Stimulated activated CD4-positive, alpha-beta T cell treated with anti-CD3 and anti-CD28 coated beads, Interleukin-1b, Interleukin-23, amount 100 ng/mL, for 4 hours (primary cell): ENCODE measurements at places on chromosomes 5 and 9.

- no peak for DNase-seq
These were observed 69.1 kb downstream of the PSAT1 start for GRCh38 chr9:78365748-78366697.

DNA sequence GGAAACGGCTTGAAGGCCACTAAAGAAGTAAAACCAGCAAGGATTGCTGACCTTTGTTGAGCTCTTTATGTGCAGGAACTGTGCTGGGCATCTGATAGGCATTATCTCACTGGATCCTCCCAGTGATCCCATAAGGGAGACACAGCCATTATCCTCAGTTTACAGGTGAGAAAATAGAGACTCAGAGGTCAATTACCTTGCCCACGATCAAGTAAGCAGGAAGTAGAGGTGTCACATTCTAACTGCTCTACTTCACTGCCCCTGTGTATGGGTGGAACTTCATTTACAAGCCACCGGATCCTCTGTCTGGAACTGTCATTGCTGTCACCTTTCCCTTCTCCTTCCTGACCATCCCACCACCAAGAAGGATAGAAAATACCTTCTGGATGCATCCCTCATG lies 248.9 kb downstream of the CRB2 start:
- no peak for DNase-seq

DNA sequence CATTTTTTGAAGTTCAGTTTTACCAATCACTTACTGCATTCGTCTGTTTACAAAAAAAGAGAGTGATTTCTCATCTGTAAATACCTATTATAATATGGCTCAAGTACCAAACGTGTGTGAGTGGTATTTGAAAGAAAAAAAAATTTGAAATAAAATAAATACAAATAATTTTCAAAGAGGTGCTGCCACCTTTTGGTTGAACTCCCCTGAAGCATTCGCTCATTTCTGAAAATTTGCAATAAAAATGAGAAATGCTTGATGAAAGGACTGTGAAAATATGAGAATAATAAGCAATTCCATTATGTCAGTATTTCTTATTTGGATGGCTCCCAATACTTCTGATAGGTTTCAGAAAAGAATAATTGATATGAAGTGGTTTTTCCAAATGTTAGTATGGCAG lies 409.9 kb downstream of the CTNND2 start:
- DNase-seq = no peak

- DNase-seq = no peak
These were observed 97.2 kb upstream of the NREP start for GRCh38 chr5:111854186-111854585.

GRCh38 chr9:34459941-34460340 lies 1.3 kb downstream of the DNAI1 start:
- no peak for DNase-seq

DNA sequence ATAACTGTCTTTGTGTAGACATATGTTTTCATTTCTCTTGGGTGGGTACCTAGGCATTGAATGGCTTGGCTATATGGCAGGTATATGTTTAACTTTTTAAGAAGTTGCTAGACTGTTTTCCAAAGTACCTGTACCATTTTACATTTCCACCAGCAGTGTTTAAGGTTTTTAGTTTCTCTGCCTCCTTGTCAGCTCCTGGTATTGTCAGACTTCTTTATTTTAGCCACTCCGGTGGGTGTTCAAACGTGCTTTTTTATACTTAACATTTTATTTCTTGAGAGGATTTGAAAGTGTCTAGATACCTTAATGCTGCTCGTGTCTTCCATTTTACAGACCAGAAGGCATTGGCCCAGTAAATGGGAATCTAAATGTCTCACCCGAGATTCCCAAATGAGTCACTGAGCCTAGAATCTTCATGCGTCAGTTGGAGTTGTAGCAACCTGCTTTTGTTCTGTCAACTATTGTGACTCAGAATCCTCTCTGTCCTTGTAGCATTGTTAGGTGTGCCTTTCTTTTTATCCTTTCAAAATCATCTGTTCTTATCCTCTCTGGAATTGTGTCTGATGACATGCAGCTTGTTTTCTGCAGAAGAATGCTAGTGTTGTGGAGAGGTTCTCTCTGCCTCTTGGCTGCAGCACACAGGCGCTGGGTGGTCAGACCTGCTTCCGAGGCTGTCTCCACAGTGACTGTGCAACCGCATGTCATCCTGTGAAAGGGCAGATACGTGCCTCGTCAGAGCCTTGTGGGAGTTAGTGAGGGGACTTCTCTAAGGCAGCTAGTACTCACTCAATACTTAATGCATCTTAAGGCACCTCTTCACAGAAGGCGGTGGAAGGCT lies 291.8 kb downstream of the AOPEP start:
- no peak for DNase-seq

DNA sequence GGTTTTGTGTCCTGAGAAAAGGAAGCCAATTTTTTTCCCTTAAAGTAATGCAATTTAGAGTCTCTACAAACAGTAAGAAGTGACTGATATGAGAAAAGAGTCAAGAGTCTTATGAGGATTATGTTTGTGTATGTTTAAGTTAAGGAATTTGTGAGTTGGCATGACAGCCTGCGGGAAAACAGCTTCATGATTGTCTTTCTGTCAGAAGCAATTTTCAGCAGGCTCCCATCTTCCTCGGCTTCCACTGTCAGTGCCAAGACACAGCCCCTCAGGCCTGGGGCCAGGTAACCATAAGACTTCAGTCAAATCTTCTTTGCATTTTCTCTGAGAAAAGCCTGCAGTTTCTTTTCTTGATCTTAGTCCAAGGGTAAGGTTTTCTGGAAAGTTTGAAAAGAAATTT lies 17.0 kb upstream of the SELENOP start:
- DNase-seq = no peak

- DNase-seq = no peak
These were observed 75.0 kb upstream of the DAB2IP start for GRCh38 chr9:121576281-121577075.

- DNase-seq = no peak
These were observed 29.3 kb upstream of the UNC5A start for GRCh38 chr5:176781054-176781375.

- peak; percentile 97 for DNase-seq
These were observed at the start of the genes HDAC3 and RELL2 for GRCh38 chr5:141636413-141637122. TSS of gene HDAC3 (minus strand) at chr5:141636849. CDS start at chr5:141636790, 59 bp downstream. TSS of gene RELL2 (plus strand) at chr5:141636997. CDS start at chr5:141638226, 1,229 bp downstream.

DNA sequence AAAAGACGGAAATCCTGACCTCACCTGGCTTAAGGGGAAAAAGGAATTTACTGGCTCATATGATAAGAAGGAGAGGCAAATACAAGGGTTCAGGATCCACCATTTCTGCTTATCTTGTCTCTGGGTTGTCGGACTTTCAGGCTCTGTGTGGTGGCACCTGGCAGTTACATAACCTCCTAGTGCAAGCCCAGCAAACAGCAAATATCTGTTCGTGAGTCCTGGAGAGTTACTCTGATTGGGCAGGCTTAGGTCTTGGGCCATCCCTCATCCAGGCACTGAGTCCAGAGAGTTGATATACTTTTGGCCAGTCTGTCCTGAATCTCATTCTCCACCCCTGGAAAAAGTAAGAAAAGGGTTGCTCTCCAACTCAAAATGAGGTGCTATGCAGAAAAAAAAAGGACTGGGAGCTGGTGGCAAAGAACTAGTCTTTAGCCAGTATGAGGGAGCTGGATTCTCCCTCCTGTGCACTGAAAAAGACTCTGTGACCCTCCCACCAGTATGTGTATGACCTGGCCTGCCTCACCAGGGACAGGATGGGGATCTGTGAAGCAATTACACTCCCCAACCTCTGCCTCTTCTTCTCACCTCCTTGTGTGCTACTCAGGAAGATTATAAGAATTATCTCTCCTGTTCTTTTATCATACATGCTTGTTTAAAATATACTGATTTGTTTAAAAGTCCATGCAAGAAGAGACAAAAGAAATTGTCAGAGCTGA lies 282.9 kb downstream of the ARHGAP26 start:
- DNase-seq = no peak
